Brain microvascular endothelial cell (primary cell): ENCODE measurements at places on chromosomes 2 and 18.
A peak's percentile ranks its signal among the peaks of the same experiment; 100 is the strongest.

DNA sequence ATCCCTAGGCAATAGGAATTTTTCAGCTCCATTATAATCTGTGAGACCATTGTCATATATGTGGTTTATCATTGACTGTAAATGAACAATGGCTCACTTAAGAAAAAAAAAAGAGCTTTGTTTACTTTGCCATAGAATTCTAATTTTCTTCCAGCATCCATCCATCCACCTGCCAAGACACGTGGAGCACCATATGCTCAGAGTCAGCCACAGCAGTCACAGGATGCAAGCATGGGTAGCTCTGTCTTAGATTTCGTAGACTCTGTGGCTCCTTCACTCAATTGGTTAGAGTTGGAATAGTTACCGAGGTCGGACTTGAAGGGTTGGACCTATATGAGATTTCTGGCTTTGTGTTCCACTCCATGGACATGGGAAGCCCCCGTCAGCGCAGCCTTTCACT lies 75.6 kb downstream of the COA5 start:
- no peak for DNase-seq

GRCh38 chr2:41061356-41061755 lies 609.5 kb upstream of the SLC8A1 start:
- no peak for DNase-seq

GRCh38 chr2:145023334-145023934 lies 503.5 kb upstream of the ZEB2 start:
- DNase-seq = no peak

DNA sequence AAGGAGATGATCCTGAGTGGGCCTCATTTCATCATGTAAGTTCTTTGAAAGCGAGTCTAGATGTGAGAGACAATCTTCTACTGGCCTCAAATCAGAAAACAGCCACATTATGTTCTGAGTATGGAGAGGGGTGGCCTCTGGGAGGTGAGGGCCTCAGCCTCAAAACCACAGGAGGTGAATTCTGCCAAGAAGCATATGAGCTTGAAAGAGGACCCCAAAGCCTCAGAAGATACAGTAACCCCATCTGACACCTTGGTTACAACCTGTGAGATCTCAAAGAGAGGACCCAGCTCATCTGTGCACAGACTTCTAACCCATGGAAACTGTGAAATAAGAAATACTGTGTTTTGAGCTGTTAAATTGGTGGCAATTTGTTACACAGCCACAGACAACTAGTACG lies 200.1 kb downstream of the ARHGAP15 start:
- no peak for DNase-seq

DNA sequence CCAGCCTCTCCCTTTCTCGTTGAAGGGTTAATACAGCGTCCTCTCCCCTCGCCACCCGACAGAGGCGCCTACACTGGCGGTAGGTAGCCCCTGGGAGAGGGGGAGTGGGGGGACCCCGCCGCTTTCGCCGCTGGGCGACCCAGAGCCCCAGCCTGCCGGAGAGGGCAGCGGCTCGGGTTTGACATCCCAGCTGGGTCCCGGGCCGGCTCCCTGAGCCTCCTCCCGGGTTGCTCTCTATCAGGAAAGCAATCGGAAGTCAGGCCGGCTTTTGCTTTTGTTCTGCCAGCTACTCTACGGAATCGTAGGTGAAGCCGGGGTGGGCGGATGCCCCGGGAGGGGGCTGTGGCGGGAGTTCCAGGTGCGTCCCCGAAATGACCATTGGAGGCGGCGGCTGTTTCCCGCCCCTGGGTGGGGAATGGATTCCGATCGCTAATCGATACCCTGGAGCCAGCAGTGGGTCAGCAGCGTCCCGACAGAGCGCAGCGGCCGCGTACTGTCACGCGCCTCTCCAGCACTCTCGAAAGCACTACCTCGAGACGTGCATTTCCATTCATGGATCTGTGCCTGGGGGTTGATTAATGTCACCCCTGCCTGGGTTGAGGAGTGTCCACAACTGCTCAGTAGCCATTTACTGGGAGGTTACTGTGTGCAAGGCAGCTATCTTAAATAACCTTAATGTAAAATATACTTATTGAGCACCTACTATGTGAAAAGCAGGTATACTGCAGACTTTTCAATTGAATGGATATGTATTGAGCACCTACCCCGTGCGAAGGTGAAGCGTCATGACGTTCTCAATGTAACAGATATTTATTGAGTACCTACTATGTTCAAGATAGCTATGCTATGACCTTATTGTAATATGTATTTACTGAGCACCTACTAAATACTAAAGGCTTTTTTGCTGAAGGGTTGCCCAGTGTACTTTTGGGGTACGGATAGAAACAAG lies 1.1 kb downstream of the MAPK4 start:
- DNase-seq = no peak

DNA sequence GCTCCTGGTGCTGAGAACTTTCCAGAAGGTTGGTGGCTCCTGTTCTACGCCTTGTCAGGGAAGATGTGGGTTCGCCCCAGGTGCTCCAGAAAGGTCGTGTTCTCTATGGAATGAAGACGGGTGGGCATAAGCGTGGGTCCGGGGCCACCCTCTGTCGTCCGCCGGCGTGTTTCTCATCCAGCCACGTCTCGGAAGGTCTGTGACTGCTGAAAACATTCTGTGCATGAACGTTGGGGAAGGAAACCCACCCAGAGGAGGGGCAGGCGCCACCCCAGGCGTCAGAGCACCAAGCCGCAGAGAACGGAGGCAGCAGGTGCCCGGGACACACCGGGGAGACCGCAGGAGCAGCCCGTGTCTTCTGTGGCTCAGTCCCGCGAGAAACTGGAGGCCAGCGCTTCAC lies 118.2 kb downstream of the RTP5 start:
- DNase-seq = no peak

- DNase-seq = no peak
Measured at GRCh38 chr2:205752924-205753323, 70.6 kb downstream of the NRP2 start.

- no peak for DNase-seq
Measured at GRCh38 chr2:103327966-103328365, 566.1 kb downstream of the TMEM182 start.

GRCh38 chr18:33135951-33136660 lies 304.4 kb downstream of the CCDC178 start:
- no peak for DNase-seq

DNA sequence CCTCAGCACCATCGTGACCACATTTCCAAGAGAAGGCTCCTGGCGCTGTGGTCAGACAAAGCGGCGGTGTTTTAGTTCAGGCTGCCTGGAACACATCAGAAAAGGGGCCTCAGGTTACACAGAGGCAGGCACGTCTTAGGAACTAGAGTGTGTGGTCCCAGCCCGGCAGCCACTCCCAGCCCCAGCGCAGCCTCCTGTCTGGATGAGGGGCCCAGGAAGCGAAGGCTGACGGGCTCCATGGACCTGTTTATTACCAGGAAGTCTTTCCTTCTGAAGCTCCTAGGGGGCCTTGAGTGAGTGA lies 10.0 kb upstream of the GPR55 start:
- no peak for DNase-seq

DNA sequence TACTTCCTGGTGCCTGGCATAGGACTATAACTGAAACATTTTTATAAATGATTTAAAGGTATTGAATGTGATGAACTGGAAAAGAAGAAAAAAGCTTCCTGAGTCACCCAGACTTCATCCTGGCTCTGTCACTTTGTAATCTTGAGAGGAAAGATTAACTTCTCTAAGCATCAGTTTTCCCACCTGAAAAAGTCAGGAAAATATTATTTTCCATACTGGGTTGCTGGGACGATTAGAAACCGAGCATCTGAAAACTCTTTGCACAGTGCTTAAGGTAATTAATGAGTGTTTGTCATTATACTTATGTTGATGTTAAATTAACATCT lies 71.8 kb downstream of the FMNL2 start:
- no peak for DNase-seq

GRCh38 chr2:226030788-226031646 lies 631.5 kb downstream of the NYAP2 start:
- DNase-seq = peak; percentile 76
